ENCODE measurements at places on chromosomes 1 and 21.

- DNase-seq: no peak
Observed at GRCh38 chr1:118388301-118388959, 203.4 kb upstream of the SPAG17 start.

- DNase-seq: peak; percentile 60
Observed at GRCh38 chr1:31587720-31588423, 11.6 kb downstream of the TINAGL1 start.

GRCh38 chr1:56289260-56289659, 290.1 kb downstream of the PLPP3 start:
- no peak for DNase-seq

DNA sequence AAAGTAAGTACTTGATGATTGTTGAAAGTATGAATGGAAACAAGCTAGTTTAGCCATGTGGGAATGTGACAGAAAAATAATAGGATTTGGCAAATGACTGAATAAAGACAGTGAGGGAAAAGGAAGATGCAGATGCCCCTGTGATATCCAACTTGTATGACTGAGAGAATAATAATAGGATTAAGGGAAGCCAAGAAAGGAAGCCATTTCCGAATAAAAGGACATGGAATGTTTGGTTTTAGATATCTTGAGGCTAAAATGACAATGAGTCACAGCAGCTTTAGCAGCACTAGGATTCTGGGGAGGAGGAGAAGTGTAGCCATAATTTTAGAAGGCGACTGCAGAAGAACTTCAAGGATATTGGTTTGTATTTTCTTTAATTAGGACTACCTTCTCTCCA, 109.2 kb downstream of the TTLL7 start:
- no peak for DNase-seq

DNA sequence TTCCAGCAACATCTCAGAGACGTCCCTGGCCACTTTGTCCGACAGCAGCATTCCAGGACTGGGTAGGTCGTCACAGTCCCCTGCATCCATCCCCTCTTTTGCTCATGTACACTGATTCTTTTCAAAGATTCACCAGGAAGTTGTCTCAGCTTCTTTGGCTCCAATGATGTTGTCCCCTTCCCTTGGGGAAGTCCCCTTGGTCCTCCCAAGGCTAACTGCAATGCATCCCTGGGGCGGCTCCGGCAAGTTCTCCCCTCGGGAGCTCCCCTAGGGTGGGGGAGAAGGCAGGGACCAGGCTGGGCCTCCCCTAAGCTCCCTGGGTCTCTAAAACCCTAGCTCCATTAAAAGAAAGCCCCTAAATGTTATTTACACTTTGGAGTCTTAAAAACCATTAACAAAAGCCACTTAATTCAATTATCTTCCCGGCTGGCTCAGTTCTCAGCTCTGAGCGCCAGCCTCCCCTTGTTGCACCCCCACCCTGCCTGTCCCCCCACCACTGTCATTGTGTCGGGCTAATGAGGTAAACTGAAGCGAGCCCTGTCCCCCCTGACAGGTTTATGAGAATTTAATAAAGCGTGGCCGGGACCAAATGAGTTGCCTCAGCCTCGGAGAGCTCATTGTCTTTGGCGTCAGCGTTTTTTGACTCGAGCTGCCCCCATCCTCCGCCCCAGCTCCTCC, 25.3 kb downstream of the KNCN start:
- DNase-seq: no peak

- no peak for DNase-seq
Observed at GRCh38 chr1:33347650-33347992, 26.7 kb upstream of the A3GALT2 start.

GRCh38 chr21:34522284-34522683, 10.3 kb upstream of the KCNE1 start:
- no peak for DNase-seq

DNA sequence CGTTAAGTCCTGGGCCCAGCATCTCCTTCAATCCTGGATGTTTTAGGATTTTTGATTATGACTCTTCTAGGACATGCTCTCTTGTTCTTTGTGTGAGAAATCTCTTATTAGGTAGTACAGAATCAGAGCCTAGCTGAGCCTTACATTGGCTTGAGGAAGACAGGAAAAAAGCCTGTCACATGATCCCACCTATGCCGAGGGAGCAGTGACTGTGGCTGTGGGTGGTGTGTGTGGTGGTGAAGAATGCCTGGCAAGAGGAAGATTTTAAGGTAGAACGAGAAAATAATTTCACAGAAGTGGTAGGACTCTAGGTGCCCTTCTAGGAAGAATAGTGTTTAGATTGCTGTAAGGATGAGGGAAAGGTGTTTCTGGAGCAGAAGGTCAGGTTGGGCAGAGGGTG, 449.5 kb upstream of the PROX1 start:
- DNase-seq: no peak

- DNase-seq: no peak
Observed at GRCh38 chr1:34320053-34320669, 143.5 kb downstream of the C1orf94 start.

- no peak for DNase-seq
Observed at GRCh38 chr1:3034728-3035562, 13.7 kb downstream of the ACTRT2 start.

- DNase-seq: no peak
Observed at GRCh38 chr1:37244083-37244480, 209.8 kb upstream of the GRIK3 start.

DNA sequence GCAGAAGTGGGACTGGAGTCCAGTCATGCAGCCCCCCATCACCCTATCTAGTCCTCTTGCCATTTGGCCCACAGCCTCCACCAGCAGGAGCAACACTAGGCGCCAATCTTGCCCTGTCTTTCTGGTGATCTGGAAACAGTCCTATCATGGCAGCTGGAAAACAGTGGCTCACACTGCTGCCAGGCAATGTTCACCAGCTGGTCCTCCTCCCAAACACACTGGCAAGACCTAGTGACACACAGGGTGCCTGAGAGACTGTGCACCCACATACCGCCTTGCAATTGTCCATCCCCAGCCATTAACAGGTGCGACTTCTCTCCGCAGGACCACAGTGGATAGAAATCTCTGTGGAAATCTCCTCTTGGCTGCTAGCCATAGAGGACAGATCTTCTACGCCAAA, 105.5 kb downstream of the HIVEP3 start:
- no peak for DNase-seq

GRCh38 chr1:18948913-18949685, 7.4 kb downstream of the IFFO2 start:
- DNase-seq: no peak

Measured in GM12865 (cell line).